ENCODE measurements at places on chromosomes 2 and 18.
A peak's percentile ranks its signal among the peaks of the same experiment; 100 is the strongest.

GRCh38 chr2:125745514-125745913, 910.4 kb upstream of the GYPC start:
- DNase-seq = no peak

GRCh38 chr2:237951878-237952277, 14.9 kb upstream of the UBE2F start:
- no peak for DNase-seq

- DNase-seq = peak; percentile 31
Observed at GRCh38 chr18:3612315-3612714, 162.3 kb downstream of the TGIF1 start.

GRCh38 chr2:65204461-65205210, 23.0 kb upstream of the ACTR2 start:
- DNase-seq = no peak

DNA sequence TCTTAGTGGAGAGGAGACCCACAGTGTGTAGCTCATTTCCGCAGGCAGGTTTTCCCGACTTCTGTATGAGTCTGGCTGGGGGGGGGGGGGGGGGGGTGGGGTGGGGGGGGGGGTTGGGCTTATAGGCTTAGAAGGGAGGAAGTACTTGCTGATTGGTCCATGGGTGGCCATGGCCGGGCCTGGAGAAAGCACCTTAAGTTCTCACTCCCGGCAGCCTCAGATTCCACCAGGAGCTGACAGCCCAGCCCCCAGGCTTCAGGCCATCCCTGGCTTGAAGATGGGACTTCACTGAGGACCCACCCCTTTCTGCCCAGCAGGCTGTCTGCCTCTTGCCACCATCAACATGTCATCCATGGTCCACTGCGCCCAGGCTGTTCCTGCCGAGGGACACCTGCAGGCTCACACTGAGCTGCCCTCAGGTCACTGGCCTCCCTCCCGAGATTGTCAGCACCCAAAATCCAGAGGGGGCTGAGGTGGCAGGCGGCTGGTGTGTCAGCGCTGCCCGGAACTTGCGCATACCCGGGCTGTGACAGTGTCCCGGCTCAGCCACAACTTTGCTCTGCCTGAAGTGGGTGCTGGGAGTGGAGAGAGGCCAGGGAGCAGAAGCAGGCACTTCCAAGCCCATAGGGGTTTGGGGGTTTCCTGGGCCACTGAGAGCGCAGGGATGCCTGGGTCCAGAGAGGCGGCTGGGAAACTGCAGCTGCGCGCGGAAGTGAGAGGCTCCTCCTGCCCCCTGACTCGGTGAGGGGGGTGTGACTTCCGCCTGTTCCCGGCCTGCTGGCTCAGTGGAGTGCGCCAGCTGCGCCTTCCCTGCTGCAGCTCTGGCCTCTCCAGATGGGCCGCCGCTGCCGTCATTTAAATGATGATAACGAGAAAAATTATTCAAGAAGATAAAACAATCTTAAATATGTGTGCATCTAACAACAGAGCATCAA, 256.1 kb downstream of the RPRM start:
- DNase-seq = no peak

DNA sequence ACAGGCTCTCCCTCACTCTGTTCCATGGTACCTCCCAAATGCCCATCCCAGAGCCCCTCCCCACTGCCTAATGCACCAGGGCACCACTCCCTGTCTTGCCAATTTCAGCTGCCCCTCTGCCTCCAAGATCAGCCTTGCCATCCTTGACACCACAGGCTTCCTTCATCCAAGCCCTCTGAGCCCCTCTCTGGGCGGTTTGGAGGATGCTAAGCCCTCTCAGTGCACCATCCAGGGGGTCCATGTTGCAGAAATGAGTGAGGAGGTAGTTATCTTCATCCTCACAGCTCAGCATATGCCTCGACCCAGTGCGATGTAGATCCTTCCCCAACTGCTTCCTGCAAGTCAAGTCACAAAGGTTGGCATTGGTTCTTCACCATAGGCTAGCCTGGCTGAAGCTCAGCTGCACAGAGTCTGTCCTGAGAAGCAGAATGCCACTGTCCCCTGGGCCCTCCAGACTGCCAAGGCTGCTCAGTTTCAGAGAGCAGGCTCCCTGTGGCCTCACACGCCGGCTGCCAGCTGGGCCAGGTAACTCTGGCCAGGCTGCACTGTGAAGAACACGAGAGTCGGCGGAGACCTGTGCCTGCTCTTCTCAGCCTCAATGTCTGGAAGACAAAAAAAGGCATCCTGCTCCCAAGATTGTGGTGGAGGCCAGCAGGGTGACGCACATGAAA, 9.9 kb upstream of the MAP3K2 start:
- no peak for DNase-seq

- no peak for DNase-seq
Observed at GRCh38 chr18:79787865-79788733, 9.6 kb upstream of the KCNG2 start.

GRCh38 chr2:8438996-8439395, 242.9 kb upstream of the ID2 start:
- DNase-seq = no peak

- no peak for DNase-seq
Observed at GRCh38 chr2:241268306-241268705, 47.2 kb downstream of the HDLBP start.

- no peak for DNase-seq
Observed at GRCh38 chr2:66170744-66171330, 264.1 kb upstream of the MEIS1 start.

- DNase-seq = no peak
Observed at GRCh38 chr18:44198612-44199284, 481.9 kb upstream of the SETBP1 start.

DNA sequence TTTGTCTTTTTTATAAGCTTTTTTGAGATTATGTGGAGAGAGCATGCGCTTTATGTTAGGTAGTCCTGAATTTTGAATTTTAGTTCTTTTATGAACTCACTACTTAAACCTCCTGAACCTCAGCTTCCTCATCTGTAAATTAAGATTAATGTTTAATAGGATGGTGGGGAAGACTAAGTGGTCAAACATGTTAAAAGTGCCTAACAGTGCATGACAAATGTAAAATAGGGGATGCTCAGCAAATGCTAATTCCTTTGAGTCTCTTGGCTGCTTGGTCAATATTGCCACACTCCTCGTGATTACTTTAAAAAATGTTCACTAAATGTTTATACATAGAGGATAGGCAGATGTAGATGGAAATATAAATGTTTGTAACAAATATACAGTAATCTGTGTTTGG, 6.8 kb downstream of the BIRC6 start:
- DNase-seq = no peak

DNA sequence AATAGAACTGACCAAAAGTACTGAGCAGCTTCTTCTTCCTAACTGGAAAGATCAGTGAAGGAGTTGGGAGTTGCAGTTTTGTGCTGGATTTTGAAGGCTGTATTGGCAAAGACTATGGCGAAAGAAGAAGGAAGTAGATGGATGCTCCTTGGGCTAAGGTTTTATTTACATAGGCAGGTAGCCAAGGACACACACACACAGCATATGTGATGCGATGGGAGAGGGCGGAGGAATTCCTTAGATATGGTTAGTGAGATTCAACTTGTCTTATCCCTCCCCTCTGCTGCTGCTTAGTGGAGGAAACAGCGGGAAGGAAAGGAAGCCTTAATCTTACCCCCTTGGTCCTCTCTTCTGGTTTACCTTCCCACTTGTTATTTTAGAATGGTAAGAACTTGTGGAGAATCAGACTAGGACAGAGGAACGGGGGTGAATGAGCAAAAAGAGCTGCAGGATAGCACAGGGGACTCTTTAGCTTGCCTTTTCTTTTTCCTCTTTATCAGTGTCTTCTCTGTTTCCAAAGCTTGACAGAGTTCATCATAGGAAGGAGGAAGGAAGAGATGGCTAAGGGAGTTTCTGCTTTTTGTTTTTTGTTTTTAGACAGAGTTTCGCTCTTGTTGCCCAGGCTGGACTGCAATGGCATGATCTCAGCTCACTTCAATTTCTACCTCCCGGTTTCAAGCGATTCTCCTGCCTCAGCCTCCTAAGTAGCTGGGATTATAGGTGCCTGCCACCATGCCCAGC, 87.9 kb downstream of the OSBPL6 start:
- no peak for DNase-seq

- DNase-seq = no peak
Observed at GRCh38 chr18:11586896-11587295, 22.5 kb upstream of the SLC35G4 start.

GRCh38 chr2:151991010-151991409, 107.8 kb downstream of the CACNB4 start:
- no peak for DNase-seq

DNA sequence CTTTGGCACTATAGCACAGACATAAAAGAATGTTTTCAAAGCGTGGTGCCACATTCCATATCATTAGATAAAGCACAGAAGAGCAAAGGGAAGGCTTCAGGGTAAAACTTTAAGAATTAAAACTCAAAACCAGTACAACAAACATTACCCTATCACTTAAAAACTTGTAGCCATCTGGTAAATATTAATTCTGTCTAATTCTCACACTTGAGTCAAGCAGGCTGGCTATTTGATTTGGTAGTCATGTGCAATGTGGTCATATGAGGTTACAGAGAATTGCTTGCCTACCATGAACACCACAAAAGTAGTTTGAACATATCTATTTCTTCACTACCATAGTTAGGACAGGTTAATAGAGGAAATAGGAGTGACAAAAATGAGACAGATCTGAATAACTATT, 244.9 kb downstream of the IRS1 start:
- DNase-seq = no peak

- peak; percentile 35 for DNase-seq
Observed at GRCh38 chr2:186639939-186640338, 50.1 kb downstream of the ITGAV start.

DNA sequence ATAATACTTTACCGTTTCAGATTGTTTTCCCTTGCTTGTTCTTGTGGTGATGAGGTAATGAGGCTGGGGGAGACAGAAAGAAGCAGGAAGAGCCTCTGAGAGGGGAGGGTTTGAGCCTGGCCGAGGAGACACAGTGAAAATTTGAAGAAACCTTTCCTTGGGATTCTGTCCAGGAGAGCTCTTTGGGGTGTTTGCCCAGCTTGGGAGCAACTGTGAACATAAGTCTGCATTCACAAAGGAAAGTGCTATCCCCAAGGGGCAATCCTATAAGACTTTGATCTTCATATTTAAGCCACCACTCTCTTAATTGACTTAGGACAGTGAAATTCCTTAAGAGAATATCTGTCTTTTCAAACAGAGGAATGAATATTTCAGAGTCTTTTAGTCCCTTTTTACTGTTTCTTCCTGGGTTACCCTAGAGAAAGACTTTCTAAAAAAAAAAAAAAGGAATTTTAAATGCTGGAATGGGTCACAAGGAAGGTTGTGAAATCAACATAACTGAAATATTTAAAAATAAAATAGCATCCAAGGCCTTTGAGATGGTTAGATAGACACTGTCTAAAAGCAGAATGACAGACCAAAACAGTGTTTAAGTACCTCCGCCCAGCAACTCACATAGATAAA, 52.5 kb upstream of the STAM2 start:
- DNase-seq = no peak

GRCh38 chr18:48756511-48757226, 194.1 kb downstream of the SMAD7 start:
- no peak for DNase-seq

GRCh38 chr2:1992280-1992679, 248.0 kb upstream of the PXDN start:
- DNase-seq = no peak

GRCh38 chr18:36181898-36182506, 5.3 kb upstream of the MOCOS start:
- DNase-seq = no peak

- no peak for DNase-seq
Observed at GRCh38 chr2:165700531-165700930, 93.5 kb downstream of the GALNT3 start.

- DNase-seq = no peak
Observed at GRCh38 chr2:106068451-106068850, 125.7 kb downstream of the UXS1 start.

- no peak for DNase-seq
Observed at GRCh38 chr18:47970664-47971531, 40.4 kb upstream of the SMAD2 start.

DNA sequence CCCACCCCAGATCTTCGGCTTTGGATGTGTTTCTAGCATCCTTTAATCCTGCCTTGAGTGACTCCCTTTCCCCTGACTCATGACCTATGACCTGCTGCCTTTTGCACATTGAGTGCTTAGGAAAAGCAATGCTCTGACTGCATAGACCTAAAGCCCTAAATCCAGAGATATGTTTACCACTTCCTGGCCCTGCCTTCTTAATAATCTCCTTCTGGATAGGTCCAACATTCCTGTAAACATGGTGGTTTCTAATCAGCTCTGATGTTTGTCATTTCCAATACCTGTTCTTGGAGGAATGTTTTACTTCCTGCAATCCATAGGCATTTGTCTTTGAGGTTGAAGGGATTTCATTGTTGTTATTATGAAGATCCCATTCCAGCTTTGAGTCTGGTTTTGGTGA, 2.3 kb downstream of the SLC3A1 start:
- DNase-seq = no peak

DNA sequence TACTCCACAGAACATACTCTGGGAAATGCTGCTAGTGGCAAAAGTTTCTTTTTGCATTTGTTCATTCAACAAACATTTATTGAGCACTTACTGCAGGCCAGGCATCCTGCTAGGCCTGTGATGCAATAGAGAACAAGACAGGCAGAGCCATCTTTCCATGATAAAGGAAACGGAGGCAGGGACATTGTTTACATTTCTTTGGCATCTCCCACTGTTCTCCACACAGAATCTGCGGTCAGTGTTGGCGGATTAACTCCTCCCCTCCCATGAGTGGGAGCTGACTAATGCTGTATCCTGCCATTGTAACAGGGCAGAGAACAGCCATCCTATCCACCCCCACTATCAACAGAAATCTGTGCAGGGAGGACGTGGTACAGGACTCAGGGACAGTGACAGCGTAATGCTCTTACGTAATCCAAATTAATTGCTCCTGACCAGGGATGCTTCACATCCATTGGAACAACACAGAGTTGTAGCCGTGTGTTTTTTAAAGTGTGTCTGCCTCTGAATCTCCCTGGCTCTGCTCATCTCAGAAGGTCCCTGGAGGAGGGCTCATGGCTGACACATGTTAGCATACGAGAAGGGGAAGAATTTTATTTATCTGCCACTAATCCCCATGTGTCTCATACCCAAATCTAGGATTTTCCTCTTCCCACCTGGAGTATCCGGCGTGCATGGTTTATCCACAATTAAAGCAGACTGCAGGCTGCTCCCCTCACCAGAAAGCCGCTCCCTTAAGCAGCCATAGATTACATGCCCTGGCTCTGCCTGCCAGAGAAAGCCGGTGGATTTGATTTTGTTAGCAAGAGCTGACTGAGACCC, 32.3 kb downstream of the STEAP3 start:
- no peak for DNase-seq

DNA sequence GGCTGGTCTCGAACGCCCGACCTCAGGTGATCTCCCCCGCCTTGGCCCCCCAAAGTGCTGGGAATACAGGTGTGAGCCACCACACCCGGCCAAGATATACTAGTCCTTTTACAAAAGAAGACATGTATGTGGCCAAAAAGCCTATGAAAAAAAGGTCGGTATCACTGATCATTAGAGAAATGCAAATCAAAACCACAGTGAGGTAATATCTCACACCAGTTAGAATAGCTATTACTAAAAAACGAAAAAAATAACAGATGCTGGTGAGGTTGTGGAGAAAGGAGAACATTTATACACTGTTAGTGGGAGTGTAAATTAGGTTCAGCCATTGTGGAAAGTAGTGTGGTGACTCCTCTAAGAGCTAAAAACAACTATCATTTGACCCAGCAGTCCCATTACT, 26.4 kb downstream of the KLHL23 start:
- DNase-seq = no peak

GRCh38 chr2:45212953-45213635, 203.8 kb upstream of the SIX2 start:
- DNase-seq = no peak
